HCEC 1CT (cell line): ENCODE measurements at places on chromosomes 4 and X.

DNA sequence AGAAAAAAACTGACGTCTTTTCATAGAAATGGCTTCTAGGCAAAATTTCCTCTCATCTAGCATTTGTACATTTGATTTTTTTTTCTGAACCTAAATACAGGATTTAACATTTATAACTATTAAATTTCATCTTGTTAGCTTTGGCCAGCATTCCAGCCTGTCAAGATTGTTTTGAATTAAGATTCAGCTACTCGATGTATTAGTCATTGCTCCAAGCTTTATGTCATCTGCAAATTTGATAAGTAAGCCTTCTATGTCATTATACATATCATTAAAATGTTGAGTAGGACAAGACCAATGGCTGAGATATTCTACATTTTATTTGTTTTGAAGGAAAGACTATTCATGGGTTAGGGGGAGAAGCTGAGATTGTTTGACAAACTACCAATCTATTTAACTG is 46.7 kb downstream of the DDX53 start:
- DNase-seq: no peak

- no peak for DNase-seq
Measured at GRCh38 chrX:26511589-26512363, 295.8 kb downstream of the MAGEB5 start.

- DNase-seq: no peak
Measured at GRCh38 chr4:76943790-76944189, 5.8 kb upstream of the SEPTIN11 start.

GRCh38 chr4:139315221-139315675 is 13.0 kb upstream of the NDUFC1 start:
- DNase-seq: no peak

GRCh38 chr4:159141193-159141592 is 38.3 kb downstream of the RAPGEF2 start:
- peak; percentile 10 for DNase-seq

DNA sequence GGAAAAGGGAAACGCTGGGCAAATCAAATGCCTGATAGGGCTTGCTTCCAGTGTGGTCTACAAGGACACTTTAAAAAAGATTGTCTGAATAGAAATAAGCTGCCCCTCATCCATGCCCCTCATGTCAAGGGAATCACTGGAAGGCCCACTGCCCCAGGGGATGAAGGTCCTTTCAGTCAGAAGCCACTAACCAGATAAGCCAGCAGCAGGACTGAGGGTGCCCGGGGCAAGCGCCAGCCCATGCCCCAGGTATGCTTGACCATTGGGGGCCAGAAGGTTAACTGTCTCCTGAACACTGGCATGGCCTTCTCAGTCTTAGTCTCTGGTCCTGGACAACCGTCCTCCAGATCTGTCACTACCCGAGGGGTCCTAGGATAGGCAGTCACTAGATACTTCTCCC is 17.7 kb downstream of the ACOX3 start:
- no peak for DNase-seq

DNA sequence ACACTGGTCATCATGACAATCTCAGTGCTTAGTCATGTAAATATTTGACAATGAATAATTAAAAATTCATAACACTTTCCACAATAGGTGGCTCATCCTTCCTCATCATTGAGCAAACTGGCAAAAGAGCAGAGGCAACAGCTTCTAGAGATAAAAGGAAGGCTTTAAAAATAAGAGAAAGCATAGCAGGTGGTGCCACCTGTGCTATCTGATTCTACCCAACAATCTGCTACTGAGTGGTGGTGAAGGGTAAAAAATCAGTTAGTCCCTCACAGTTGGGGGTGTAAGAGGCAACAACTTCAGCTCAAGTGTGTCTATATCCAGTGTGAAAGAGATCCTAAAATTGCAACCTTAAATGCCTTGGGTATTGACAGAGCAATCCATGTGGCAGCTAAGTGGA is 280.1 kb upstream of the PPARGC1A start:
- DNase-seq: no peak

GRCh38 chr4:170769862-170770261 is 680.1 kb upstream of the AADAT start:
- DNase-seq: peak; percentile 4

GRCh38 chrX:106203315-106203714 is 35.2 kb downstream of the PWWP3B start:
- no peak for DNase-seq

- DNase-seq: peak; percentile 27
Measured at GRCh38 chr4:99856166-99856565, 38.1 kb downstream of the LAMTOR3 start.

- no peak for DNase-seq
Measured at GRCh38 chr4:25012655-25013054, 18.1 kb downstream of the LGI2 start.

- no peak for DNase-seq
Measured at GRCh38 chrX:110162867-110163266, 155.0 kb downstream of the AMMECR1 start.

GRCh38 chr4:141240259-141240658 is 19.6 kb downstream of the ZNF330 start:
- no peak for DNase-seq

DNA sequence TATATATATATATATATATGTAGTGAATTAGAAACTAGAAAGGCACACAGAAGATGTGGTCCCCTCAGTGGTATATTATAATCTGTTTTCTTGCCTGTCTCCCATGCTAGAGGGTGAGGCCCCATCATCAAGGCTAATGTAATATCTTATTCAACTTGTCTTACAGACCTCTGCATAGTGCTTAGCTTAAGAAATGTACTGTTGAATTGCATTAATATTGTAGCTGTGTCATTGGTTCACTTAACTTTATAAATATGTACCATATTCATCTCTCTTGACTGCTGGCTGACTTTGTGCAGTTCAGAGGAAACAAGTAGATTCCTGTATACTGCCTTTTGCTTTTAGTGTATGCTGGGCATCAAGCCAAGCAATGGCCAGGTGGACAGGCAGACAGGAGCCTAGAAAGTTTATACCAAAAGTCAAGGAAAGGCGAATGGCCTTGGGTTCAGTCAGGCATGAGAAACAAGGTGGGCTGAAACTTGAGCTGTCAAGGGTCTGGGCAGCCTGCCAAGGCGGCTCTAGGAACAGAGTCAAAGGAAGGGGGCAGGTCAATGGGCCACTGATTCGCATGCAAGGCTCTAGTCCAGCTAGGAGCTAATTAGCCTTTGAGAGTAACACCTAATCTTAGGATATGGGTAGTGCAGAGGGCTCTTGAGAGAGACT is 78.8 kb upstream of the LEF1 start:
- DNase-seq: no peak

- no peak for DNase-seq
Measured at GRCh38 chr4:113447769-113448168, 313.8 kb downstream of the CAMK2D start.

DNA sequence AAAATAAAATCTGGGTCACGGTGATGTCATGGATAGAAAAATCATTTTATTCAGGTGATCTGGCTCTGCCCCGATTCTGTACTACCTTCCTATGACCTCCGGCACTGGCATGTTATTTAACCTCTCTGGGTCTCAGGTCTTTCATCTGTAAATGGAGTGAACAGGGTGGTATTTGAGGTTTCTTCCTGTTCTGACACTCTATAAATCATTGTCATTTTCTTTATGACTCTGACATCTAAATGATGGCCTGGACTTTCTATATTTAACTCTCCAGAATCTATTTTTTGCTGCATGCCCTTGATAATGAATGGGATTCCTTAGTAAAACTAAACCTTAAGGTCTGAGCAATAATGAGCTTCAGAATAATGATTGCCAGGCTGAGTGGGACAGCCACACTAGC is 422.0 kb upstream of the CNKSR2 start:
- DNase-seq: no peak

GRCh38 chrX:19956306-19956705 is 34.6 kb downstream of the BCLAF3 start:
- no peak for DNase-seq

DNA sequence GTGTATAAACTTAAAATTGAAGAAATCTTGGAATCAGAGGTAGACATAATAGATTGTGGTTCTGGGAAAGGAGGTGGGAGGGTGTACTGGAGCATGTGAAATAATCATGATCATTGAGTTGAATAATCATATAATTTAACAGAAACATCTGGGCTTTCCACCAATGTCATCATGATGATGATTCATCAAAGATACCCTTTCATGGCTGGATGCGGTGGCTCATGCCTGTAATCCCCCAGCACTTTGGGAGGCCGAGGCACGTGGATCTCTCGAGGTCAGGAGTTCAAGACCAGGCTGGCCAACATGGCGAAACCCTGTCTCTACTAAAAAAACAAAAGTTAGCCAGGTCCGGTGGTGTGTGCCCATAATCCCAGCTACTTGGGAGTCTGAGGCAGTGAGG is 6.7 kb upstream of the RUFY3 start:
- no peak for DNase-seq

DNA sequence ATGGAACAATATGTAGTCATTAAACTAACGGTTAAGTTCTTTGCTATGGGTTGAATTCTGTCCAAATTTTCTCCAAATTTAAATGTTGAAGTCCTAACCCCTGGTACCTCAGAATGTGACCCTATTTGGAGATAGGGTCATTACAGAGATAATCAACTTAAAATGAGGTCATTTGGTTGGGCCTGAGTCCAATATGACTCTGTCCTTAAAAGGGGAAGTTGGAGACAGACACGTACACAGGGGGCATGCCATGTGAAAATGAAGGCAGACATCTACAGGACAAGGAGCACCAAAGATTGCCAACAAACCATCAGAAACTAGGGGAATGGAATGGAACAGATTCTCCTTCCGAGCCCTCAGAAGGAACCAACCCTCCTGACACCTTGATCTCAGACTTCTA is 492.0 kb upstream of the FTHL17 start:
- DNase-seq: no peak

- DNase-seq: no peak
Measured at GRCh38 chrX:17861489-17862011, 452 bp upstream of the RAI2 start.

GRCh38 chrX:137031517-137032340 is 2.1 kb downstream of the GPR101 start:
- peak; percentile 23 for DNase-seq

GRCh38 chrX:87525771-87526229 is 8.2 kb downstream of the KLHL4 start:
- DNase-seq: peak; percentile 2

DNA sequence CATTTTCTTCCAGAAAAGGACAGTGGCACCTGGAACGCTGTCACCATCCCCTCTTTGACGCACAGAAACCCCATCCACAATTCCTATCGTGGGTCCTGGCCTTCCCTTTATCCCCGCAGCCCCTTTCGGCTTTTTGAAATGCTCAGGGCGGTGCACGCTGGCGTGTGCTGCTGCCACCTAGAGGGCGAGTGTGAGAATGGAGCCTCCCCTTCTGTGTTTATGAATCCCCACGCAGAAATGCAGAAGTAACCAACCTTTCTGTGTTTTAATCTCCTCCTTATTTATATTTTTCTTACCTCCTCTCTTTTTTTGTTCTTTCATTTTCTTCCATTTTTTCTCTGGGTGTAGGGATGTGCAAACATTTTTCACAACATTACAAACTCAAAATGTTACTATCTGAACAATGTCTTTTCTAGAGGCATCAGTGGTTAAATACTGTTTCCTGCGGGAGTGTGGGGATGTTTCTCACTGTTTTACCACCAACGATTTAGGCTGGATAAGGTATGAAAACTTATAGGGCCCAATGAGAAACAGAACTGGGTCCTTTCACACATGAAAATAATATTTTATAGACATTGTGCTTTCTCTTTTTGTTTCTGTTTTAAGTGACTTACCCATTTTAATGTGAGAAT is 50.0 kb downstream of the TMA16 start:
- peak; percentile 29 for DNase-seq

- DNase-seq: peak; percentile 84
Measured at GRCh38 chrX:72620550-72621145, 48.0 kb upstream of the HDAC8 start.

GRCh38 chrX:136588036-136588435 is 56.0 kb downstream of the VGLL1 start:
- DNase-seq: no peak

GRCh38 chr4:113998079-113998478 is 18.6 kb upstream of the ARSJ start:
- DNase-seq: no peak

DNA sequence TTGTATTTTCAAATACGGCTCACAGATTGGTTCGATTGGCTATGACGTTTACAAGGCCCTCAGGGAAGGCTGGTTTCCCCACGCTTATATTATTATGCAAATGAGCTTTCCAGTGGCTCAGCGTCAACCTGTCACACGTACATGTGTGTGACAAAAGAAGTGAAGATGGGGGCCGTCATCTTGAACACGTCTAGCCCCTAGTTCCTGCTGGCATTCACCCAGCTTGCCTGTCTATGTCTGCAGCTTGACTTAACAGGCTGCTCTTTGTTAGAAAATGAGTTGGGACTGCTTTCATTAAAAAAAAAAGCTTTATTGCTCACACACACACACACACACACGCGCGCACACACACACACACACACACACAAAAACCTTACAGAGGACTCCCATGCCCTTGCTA is 283.6 kb upstream of the CTSO start:
- DNase-seq: no peak

DNA sequence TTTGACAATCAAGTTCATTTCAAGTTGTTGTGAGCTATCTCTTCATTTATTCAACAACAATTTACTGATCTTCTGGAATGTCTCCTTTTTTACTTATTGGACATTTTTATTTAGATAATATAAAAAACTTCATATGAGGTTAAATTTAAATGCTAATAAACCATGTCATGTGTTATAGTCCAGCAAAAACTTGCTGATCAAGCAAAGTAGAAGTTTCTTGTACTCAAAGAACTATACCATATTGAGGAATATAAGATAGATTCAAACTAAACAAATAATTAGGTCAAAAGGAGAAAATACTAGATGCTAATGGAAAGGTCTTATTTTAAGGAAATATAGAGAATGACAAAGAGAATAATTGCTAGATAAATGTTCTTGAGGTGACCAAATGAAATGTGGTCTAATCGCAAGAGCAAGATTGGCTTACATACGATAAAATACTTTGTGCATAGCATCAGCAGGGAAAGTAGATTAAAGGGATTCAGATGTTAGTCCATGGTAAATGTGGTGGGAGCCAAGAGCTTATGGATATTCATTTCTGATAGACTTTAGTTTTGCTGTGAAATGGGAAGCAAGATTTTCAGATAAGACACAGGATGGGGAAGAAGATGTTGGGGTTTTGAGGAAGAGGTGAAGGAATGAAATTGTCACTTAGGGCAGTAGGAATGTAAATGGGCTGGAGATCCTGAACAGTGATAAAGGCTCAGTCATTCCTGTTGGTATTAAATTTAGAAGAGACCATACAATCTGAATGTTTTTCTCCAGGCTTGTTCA is 229.5 kb downstream of the MAPK10 start:
- DNase-seq: peak; percentile 3

DNA sequence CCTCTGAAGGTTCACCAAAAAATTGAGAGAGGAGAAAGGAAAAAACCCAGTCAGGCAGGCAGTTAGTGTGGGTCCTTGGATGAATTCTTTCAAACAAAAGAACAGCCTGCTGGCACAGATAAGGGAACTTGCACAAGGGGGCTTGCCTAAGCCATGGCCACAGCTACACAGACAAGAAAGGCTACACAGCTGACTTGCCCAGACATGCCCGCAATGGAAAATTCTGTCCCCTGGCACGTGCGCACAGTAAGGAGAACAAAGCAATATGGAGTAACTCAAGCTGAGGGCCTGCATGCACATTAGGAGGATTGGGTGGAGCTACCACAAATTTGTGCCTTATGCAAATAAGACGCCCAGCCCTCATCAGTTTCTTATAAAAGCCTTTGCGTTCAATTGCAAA is 512.5 kb upstream of the HTR2C start:
- no peak for DNase-seq
